ENCODE measurements at places on chromosomes 16 and 17.

DNA sequence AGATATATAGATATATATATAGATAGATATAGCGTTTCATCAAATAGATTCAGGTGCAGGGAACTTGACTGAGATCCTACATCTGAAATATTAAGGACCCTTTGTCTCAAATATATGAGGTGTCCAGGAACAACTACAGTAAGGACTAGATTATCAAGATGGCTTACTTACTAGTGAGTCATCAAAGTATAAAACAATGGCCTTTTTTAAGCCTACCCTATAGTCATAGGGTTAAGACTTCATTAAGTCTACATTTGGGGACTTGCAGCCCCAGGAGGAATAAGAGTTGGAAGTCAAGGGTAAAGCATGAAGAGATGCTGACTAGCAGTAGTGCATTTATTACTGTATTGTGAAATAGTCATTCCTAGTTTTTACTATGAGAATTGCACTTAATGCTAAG lies 1023.4 kb downstream of the CDH11 start:
- no peak for DNase-seq

DNA sequence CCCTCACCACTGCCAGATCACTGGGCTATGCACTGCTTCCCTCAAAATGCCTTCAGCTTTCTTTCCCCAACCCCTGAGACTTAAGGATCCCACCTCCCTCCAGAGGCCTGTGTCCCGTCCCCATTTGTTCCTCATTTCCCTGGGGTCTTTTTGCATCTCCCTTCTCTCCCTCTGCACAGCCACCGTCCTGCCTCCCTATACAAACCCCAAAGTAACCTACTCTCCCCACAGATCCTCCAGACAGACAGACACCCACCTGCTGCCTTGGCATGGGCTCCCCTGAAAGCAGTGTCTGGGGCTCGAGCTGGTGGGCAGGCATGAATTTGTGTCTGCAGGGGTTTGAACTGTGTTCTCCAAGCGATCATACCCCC lies 69.4 kb upstream of the TNRC6C start:
- DNase-seq, result no peak

- peak; percentile 36 for DNase-seq
Measured at GRCh38 chr17:8057691-8058114, 18.8 kb downstream of the ALOX15B start.

DNA sequence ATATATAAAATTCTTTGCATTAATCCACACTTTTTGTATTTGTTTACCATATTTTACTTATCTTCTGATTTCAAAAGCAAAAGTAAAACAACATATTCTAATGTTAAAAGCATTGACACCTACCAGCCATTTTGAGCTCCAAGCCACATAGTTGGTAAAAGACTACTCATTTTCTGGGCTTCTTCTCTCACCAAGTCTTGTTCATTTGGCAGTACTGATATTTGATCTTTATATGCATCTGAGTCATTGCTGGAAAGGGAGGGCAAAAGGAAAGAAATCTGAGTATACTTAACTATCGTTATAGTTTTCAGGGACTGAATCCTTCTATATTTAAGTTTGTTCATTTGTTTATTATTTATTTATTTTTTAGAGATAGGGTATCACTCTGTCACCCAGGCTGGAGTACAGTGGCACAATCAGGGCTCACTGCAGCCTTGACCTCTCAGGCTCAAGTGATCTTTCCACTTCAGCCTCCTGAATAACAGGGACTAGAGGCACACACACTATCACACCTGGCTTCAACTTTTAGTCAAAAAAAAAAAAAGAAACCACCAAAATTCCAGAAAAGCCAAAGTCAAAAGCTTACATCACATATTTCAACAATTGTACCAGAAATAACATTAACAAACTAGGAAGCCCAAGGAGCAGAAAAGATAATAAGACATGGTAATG lies 121.0 kb upstream of the TOB1 start:
- no peak for DNase-seq

DNA sequence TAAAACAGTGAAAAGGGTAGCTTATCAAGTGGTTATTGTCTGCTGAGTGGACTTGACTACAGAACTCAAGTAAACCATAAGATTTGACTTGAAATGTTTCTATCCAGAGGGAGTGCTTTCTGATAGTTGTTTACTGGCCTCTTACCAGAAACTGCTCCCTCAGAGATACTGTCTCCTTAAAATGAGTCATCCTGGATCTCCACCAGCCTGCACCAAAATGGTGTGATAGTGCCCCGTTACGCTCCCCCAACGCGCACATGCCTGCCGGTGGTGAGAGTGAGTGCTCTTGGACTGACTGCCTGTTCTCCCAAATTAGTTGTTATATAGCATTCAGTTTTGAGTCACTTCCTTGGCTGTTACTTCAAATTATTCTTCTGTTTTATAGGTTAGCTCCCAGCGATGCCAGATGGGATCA lies 22.9 kb downstream of the PRCD start:
- DNase-seq, result no peak

DNA sequence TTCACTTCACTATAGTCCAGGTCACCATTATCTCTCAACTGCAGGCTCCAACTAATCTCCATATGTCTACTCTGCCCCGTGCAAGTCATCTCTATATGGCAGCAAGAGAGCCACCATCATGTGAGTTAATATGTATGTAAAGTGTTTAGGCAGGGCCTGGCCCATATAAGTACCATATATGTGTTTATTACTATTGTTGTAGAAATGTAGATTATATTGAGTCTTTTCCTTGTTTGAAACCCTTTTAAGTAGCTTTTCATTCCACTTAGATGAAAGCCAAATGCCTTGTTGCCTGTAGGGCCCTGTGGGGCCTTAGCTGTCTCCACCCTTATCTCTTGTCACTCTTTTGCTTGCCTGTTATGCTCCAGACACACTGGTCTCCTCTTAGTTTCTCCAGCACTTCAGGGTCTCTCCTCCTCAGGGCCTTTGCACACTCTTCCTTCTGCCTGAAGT lies 164.0 kb downstream of the PHKB start:
- DNase-seq, result no peak

DNA sequence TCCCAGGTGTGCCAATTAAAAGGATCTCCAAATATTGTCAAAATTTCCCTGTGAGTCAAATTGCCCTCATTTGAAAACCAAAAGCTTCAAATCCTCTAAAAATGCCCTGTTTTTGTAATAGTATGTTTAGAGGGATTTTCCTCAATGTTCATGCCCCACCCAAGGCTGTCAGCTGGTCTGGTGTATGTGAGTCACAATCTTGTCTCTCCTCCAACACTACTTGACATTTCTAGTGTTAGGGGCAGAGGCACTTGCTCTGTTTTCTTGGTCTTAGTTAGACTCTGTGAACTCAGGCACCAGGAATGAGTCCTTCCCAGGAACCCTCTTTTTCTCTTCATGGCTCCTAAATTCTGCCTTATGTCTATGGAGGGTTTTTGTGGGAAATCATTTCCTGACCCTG lies 634.8 kb downstream of the KCNJ2 start:
- no peak for DNase-seq

DNA sequence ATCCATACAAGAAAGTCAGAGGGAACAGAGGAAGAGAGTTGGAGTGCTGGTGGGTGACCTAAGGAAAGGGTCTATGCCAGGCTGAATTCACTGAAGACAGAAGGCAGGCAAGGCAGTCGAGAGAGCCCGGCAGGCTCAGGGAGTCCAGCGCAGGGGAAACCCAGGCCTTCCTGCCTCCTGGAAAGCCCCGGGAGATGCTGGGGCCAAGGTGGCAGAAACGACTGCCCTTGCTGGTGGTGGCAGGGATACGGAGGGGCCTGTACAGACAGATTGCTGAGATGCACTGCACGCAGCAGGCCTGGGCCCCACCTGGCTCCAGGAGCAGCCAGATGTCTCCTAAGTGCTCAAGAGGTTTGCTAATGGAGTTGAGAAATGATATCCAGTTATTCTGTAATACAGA lies 59.8 kb downstream of the GTF3C1 start:
- no peak for DNase-seq

- DNase-seq, result no peak
Measured at GRCh38 chr16:27421961-27422740, 20.2 kb downstream of the IL21R start.

DNA sequence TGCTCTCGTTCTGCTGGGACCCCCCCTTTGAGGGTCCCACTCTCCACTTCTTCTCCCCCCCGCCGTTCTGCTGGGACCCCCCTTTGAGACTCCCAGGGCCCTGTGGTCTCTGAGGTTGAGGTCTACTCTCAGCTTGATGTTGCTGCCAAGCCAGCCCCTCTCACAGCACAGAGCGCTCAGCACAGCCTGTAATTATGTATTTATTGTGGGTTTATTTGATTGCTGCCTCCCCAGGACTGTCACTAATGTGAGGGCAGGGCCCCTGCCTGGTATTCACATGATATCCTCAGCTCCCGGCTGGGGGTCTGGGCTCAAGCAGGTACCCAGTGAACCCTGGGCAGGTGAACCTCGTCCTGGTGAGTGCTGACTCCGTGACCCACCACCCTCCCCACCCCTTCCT lies 35.4 kb downstream of the ACTG1 start:
- no peak for DNase-seq

GRCh38 chr17:21389394-21389793 lies 13.2 kb downstream of the KCNJ12 start:
- no peak for DNase-seq

GRCh38 chr17:7549401-7550055 lies 670 bp downstream of the TNFSF12 start:
- no peak for DNase-seq

DNA sequence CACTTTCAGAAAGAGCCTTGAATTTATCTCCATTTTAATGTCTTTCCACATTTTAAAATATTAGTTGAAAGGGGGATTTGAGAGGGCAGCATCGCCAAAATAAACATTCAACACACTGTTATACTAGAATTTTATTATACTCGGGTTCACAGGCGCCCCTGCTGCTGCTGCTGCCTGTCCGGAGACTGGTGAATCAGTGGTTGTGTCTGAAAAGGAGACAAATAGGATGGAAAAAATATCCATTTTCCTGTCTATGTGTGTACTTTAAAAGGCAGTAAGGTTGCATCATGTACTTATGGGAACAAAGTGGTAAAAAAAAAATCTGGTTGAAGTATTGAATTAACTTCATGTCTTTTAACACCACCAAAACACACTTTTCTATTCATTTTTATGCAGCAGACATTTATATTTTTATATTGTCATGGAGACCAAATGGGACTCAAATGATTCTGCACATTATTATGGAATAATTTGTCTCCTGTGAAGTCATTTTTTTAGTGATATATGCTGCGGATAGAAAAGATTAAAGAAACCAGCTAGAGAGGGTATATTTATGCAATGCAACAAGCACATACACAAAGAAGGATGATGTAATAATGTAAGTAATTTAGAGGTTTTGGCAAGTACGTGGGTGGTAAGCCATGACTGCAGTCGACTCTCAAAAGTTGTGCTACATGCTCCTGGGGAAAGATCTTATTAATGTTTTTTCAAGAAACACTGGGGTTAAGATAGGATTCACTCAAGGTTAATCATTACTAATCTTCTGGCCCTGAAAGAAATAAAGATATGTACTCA lies 759.0 kb upstream of the SOX9 start:
- DNase-seq, result no peak

DNA sequence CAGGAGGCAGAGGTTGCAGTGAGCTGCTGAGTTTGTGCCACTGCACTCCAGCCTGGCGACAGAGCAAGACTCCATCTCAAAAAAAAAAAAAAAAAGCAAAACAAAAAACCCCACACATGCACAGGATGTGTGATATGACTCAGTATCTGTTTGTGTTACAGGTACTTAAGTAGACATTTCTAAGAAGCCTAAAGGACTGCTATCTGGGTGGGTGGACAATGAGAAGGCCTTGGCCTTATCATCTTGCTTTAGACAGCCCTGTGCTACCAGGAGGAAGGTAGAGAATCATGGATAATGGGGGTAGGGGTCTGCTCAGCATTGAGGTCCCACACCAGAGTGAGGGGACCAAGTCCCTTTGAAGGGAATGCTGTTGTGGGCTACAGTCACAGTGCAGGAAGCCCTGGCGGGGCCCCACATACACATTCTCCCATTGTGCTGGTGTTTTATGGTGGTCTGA lies 26.7 kb downstream of the PLD6 start:
- no peak for DNase-seq

DNA sequence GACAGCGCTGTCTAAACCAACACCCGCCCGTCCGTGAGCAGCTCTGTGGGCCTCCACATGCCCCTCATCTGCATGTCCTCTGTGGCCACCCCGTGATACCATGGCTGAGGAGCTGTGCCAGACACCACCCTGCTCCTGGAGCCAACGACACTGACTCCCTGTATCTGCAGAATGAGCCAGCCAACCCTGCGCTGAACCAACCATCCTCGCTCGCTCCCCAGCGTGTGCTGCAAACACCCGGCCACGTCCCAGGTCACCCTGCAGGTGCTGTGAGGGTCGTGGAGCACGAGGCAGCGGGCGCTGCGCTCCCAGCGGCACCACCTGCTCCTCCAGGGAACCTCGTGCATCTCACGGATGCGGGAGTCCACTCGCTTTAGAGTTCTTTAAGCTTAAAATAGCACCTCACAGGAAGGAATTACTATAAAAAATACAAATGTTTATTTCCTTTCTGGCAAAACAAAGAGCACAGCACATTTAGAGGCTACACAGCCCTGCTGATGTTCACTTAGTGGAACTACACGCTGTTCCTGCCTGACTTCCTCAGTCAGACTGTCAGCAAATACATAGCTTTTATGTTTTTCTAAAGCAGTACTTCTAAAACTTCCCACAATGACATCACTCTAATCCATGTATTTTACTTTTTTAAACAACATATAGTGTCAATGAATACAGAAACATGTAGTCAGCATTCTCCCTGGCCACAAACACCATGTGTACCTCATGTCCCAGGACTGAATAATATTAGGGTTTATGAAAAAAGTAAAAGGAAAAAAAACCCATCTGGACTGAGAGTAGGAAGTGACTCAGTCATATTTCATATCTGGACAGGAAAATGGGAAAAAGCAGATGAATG lies 43.5 kb downstream of the MAP1LC3B start:
- no peak for DNase-seq

DNA sequence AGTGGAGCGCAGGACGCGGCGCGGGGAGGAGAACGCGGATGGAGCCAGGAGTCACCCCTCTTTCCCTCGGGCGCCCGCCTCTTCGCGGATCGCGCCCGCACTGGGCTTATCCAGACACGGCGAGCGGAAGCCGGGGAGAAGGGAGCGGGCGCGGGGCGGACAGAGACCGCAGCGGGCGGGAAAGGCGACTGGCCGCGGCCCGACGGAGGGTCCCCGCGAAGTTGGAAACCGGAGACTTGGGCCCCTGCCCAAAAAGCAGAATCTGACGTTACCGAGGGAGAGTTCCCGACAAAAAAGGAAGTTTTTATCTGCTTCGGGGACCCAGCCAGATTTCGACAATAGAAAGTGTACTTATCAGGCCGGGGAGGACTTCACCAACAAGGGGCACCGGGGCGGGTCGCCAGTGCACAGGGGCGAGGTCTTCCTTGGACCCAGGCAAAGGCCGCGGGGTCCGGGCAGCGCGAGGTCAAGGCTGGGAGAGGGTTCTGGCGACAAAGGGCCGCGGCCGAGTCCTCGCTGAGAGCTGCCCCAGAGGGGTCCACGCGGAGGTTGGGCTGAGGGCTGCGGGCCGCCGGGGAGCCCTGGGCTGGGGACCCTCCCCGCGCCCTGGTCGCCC lies 519 bp downstream of the ST6GALNAC2 start:
- no peak for DNase-seq

GRCh38 chr17:28384281-28385036 lies 13.0 kb downstream of the SARM1 start:
- no peak for DNase-seq

All from hypothalamus (tissue), 51 donors.